Stromal cell of bone marrow (primary cell): ENCODE measurements at places on chromosomes 3 and 15.

DNA sequence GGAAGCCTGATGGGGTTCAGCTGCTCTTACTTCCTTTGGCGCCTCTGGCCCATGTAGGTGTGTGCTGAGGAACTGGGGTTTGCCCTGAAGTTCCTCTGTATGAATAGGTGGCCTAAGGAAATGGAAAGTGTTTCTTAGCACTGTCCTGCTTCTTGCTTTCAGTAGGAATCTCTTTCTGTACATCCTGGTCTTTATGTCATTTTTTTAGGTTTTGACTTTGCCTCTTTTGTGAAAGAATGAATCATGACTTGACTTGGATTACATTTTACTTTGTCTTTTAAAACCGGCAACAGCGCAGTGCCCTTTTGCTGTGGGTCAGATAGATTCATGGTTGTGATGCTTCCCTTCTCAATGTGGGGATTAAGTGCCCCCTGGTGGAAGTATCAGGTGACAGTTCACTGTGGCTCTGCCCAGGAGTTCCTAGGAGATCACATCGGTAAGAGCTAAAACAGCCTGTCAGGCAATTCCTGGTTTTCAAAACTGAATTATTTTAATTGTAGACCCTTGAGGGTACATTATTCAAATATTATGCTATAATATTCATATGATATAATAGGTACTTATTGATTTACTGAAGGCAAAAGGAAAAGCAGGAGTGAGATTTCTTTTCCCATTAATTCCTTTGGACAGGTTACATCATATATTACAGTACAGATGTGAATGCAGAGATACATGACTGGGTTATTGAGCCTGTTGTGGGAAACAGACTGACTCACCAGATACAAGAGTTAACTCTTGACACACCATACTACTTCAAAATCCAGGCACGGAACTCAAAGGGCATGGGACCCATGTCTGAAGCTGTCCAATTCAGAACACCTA, 95.4 kb downstream of the HCN4 start:
- peak; percentile 57 for DNase-seq

DNA sequence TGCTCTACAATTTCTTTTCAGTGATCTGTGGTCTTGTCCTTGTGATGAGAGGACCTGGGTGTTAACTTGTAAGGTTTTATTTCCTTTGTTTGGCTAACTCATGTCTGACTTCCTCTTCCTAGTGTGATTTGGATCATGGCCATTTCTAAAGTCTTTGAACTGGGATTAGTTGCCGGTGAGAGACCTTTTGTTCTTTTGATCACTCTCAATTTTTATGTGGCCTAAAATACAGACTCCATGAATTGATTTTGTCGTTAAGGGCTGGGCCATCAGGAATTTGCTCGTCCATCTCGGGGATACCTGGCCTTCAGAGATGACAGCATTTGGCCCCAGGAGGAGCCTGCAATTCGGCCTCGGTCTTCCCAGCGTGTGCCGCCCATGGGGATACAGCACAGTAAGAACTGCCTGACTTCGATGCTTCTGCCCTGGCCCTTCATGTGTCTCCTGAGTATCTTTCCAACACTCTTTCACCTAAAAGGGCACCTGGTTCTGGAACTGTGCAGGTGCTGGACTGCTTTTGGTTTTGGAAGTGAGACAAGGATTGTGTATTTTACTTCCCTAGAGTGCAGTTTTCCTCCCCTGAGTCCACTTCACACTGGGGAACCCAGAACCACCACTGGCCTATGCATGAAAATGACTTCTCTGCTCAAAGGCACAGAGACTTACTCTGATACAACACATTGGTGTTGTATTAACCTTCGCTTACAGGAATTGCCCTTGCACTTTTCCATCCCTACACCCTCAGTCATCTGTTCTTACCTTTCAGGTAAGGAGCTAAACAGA, 13.1 kb upstream of the LRRC2 start:
- DNase-seq: no peak

GRCh38 chr3:31010491-31010890, 116.0 kb upstream of the GADL1 start:
- peak; percentile 18 for DNase-seq

DNA sequence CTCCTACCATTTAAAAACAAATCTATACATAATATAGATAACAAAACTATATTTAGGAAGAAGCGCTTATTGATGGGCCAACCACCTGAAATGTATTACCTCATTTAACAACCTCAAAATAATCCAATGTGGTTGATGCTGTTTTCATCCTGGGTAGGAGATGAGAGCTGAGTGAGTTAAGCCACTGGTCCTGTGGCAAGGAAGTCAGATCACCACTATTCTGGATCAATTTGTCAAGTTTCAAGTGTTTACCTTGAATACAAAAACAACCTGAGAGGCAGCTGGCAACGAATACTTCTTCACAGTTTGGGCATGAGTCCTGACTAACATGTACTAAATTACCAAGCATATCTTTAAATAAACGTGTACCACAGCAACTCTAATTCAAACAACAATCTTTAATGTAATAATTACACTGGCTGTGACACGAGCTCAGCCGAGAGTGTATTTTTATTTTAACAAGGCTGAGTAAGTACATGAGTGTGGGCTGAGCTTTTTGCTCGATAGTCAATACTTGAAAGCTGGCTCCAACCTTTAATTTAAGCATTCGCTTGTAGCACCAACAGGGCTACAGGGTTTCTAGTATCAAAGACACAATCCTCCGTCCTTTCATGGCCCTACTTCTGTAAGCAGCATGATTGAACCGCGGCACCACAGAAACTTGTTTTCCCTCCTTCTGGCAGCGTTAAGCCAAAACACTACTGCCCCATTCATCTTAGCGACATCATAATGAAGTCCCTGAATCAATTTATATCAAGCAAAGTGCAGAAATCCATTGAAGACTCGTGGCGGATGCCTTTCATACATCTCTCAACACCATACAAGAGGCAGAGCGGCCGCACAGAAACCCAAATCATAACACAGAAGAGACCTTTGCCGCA, 93.8 kb upstream of the ICE2 start:
- no peak for DNase-seq

DNA sequence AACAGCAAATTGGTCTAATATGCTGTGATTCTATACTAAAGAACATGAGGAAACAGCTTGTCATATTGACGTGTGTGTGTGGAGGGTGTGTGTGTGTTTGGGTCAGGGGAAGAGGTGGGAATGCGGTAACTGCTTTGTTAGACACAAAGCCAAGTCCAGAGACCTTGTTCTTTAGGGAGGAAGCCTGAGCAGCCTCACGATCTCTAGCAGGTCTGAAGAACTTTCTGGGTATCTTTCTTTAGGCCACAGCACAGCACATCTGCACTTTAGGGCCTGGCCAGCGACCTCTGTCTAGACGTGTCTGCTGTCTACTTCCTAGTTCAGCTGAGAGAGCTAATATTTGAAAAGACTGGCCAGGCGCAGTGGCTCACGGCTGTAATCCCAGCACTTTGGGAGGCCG, 220.0 kb upstream of the TPRG1 start:
- DNase-seq: no peak

GRCh38 chr3:107307205-107307604, 70.0 kb upstream of the CCDC54 start:
- no peak for DNase-seq

GRCh38 chr15:41492597-41493204, 973 bp upstream of the ITPKA start:
- DNase-seq: no peak

GRCh38 chr3:143337387-143337786, 217.8 kb downstream of the CHST2 start:
- no peak for DNase-seq

DNA sequence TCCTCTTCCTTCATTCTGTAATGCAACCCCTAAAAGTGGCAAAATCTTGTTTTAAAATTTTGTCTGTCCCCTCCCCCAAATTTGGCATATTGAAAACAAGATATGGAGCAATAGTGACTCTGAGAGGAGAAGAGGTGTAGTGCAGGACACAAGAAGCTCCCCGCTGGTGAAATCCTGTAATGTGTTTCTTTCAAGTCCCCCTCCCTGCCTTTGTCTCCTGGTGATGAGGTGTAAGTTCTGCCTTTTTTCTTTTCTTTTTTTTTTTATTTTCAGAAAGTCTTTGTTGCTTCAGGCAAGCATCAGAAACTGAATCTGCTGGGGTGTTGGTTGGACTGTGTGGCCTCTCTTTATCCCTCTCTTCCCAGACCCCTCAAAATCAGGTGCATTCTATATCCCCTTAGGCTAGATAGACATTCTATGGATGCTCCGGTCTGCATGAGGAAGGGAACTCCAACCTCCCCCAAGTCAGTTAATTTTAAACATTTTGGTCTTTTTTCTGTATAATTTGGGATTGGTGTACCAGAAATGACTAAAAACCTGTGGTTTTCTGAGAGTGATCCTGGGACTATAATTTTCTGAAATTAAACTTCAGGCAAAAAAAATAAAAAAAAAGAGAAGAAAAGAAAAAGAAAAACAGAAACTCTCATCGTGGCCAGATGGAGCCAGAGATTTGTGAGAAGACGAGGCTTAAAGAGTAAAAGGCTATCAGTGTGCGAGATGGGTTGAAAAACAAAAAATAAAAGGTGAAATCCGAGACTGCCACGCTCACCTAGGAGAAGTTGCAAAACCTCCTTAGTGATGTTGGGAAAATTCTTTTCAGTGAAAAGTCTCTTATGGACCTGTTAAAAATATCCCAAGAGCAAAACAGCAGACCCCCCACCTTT, 21.4 kb downstream of the ACKR2 start:
- no peak for DNase-seq

- no peak for DNase-seq
These were observed 12.6 kb upstream of the RPS17 start for GRCh38 chr15:82552861-82553260.

- no peak for DNase-seq
These were observed 26.2 kb downstream of the PSTPIP1 start for GRCh38 chr15:77021088-77021481.

DNA sequence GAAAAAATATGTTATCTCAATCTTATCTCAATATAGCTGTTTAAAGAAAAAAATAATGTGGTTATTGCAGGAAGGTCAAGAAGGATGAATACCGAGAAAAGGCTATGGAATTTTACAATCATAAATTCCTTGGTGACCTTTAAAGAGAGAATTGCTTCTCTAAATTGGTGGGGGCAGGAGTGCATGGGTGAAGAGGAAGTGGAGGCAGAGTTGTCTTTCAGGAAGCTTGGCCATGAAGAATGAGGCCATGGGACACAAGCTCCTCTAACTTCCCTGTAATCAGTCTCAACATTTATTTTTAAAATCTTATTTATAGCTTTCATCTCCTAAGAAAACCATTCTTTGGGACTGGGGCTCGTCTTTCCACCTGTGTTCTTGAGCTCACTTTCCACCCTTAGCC, 22.4 kb upstream of the ALDH1A2 start:
- no peak for DNase-seq

DNA sequence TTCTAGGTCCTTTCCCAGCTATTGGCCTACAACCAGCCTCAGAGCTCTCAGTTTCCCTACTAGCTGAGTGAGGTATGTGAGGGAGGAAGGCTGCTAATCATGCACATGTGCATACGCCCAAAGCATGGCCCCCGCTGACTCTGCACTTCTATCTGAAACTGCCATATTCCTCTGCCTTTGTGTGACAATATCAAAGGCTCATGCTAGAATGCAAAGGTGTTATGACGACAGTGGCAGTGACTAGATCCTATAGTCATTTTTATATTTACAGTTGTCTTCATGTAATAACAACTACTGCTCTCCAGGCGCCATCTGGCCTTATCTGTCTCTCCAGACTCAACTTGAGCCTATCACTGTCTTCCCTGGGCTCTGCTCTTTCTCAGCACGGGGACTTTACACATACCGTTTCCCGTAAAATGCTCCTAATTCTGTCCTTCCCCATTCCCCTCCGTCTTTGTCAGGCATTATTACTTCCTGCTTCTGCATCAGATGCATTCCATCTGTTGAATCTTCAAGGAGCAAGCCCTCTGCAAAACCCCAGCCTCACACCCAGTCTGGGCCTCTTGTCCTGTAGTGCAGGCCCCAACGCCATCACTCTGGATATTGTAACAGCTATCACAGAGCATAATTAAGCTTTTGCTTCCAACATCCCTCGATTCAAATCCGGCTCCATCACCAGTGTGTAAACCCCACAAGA, 102.5 kb downstream of the PDCD6IP start:
- DNase-seq: no peak
